Kidney (tissue), 22 donors: ENCODE measurements at places on chromosomes 2 and 18. TPM values are rescaled to one million over a fixed set of nuclear protein-coding genes. Genes with fewer than 3 reads are reported as not detected.

GRCh38 chr2:76450024-76450475, 739.3 kb upstream of the GCFC2 start:
- no peaks in the 10 kb centered on the region for H3K4me1 ChIP-seq
- H3K27me3 ChIP-seq: no peaks in the 10 kb centered on the region
- no peak overlapping the region for H3K27ac ChIP-seq
- no peak for DNase-seq
- H3K4me3 ChIP-seq: no peak overlapping the region
- no peaks in the 10 kb centered on the region for H3K36me3 ChIP-seq

DNA sequence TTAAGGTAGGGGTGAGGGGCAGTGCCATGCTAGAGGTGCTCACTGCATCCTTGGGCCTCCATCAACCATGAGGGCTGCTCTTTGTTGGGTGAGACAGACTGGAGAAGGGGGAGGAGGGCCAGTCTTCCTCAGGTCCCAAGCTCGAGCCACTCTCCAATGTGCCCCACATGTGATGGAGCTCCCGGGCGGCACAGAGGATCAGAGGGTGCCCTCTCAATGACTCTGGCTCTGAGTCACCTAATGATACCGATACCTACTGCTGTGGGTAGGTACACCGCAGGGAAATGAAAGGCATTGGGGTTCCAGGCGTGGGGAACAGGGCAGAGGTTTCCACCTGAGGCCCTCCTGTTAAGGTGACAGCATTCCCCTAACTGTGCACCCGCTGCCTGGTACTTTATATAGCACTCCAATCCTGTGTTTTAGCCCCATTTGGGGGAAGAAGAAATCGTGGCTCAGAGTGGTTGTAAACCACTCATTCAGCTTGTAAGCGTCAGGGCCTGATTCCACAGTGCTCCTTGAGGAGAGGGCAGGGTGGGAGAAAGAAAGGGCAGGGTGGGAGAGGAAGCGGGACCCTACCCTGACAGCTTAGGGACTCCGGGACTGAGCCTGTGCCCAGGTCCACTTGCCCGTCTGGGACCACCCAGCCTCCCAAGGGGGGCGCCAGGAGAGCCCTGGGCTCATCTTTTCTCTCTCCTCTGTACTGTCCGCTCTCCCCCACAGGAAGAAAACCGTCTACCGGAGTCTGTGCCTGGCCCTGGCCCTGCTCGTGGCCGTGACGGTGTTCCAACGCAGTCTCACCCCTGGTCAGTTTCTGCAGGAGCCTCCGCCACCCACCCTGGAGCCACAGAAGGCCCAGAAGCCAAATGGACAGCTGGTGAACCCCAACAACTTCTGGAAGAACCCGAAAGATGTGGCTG, 1.8 kb downstream of the B3GNT7 start:
- peaks cover 8% of the 10 kb centered on the region for H3K4me1 ChIP-seq
- H3K27ac ChIP-seq: no peak overlapping the region
- peak; percentile 48 for DNase-seq
- no peaks in the 10 kb centered on the region for H3K36me3 ChIP-seq

The COLEC12 gene
- 7.4 TPM for total RNA-seq

The AFF3 gene
- total RNA-seq: 11.0 TPM

The CPO gene
- total RNA-seq: 0.41 TPM

DNA sequence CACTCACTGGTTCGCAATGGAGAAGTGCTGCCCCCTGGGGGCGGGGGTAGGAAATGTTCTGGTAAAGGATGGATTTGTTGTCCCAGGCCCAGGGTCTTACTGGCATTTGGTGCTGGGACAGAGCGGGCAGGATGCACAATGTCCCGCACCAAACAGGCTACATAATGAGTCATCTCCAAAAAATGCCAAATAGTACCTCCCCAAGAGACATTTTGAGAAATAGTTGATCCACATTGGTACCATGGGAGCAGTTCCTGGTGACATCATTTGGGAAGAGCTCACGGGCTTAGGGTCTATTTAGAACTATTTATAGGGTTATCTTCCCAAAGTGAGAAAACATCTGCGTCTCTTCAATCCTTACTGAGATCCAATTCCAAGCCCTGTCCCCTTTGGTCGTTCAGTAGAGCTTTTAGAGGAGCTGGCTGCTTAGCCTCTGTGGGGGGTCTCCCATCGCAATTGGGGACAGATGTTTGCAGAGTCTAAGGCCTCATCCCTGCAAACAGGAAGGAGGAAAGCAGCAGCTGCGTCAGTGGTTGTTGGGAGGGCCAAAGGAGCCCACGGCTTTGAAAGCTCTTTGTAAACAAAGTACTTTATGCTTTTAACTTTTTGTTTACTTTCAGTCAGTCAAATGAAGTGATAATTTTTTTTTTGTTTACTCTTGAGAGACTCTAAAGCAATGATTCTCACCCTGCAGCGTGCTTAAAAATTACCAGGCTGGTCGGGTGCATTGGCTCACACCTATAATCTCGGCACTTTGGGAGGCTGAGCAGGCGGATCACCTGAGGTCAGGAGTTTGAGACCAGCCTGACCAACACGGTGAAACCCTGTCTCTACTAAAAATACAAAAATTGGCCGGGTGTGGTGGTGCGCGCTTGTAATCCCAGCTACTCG, 49.3 kb downstream of the GREB1 start:
- no peak overlapping the region for H3K4me3 ChIP-seq
- H3K36me3 ChIP-seq: no peaks in the 10 kb centered on the region
- no peaks in the 10 kb centered on the region for H3K4me1 ChIP-seq
- peak; percentile 59 for DNase-seq

The AGXT gene
- 0.09 TPM for total RNA-seq

DNA sequence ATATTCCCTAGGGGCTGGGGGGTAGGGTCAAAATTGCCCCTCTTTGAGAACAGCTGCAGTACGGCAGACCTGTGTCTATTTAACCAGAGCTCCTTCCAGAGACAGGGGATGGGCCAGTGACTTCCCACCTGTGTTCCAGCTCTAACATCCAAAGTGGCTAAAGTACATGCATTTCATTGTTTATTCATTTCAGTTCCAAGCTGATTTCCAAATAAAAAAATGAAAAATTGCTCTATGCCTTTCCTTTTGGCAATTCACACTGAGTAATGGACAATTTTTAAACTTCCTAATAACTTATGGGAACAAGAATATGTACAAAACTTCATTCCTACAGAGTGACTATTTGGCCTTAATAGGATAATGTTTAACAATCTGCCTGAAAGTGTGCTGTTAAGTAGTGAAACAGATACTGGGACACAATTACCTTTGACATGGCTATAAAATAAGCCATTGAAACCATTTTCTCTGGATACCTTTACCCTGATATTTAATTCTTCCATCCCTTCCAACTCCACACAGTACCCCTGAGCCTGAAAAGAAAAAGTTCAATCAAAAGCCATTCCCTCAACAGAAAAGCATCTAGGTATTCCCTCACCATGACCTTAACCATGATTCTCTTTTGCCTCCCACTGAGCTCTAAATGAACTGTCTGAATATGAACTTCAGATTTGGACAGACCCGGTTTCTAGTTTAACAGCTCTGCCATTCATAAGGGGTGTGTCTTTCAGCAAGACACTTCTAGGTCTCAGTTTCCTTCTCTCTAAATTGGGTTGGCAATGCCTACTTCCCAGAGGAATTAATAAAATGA, 73.1 kb downstream of the RDH14 start:
- no peak for DNase-seq
- no peak overlapping the region for H3K4me3 ChIP-seq
- no peaks in the 10 kb centered on the region for H3K36me3 ChIP-seq

DNA sequence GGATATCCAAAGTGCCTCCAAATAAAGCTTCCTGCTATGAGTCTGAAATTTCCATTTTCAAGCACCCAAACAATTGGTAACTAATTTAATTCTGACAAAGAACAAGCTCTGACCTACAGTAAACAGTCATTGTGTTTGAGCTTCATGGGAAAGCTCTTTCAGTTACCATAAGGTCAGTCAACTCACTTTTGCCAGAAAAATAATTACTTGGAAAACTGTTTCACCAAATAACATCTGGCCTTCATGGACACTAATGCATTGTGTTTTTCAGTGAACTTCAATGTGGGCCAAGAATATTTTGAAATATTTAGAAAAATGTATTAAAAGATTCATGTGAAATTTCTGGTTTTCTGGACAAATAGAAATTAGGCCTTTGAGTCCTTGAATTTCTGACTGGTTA, 369.9 kb downstream of the GALR1 start:
- H3K27me3 ChIP-seq: no peaks in the 10 kb centered on the region
- DNase-seq: no peak
- H3K36me3 ChIP-seq: no peaks in the 10 kb centered on the region
- no peak overlapping the region for H3K4me3 ChIP-seq
- no peak overlapping the region for H3K27ac ChIP-seq
- no peaks in the 10 kb centered on the region for H3K4me1 ChIP-seq

DNA sequence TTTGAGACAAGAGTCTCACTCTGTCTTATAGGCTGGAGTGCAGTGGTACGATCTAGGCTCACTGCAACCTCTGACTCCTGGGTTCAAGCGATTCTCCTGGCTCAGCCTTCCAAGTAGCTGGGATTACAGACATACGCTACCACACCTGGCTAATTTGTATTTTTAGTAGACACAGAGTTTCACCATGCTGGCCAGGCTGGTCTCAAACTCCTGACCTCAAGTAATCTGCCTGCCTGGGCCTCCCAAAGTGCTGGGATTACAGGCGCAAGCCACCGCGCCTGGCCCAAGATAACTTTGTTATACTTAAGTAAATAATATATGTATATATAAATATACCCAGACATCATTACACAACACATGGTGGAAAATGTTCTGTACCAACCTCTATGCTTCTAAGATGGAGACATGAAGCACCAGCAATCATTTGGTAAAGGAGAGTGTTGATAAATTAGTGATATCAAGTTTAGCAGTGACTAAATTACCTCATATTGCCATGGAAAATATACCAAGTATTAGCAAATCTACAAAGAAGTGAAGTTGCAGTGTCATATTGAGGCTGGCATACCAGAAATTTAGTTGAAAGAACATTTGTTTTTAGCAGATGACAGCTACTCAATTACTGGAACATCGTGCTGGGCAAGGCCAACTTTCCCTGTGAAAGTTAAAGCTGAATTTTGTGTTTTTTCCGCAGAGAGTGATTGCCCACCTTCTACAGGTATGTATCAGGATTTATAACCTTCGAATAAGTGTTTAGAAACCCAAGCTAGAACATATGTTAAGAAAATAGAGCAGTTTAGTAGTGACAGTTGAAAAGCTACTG, 177.7 kb downstream of the MYCN start:
- H3K27ac ChIP-seq: no peak overlapping the region
- no peaks in the 10 kb centered on the region for H3K27me3 ChIP-seq
- H3K36me3 ChIP-seq: no peaks in the 10 kb centered on the region
- no peak for DNase-seq
- H3K4me1 ChIP-seq: peaks cover 6% of the 10 kb centered on the region

- no peak overlapping the region for H3K27ac ChIP-seq
- no peak overlapping the region for H3K4me3 ChIP-seq
- no peaks in the 10 kb centered on the region for H3K36me3 ChIP-seq
- H3K27me3 ChIP-seq: no peaks in the 10 kb centered on the region
- DNase-seq: no peak
- H3K4me1 ChIP-seq: no peaks in the 10 kb centered on the region
These were observed 324.8 kb downstream of the ARHGAP15 start for GRCh38 chr2:143453981-143454511.

DNA sequence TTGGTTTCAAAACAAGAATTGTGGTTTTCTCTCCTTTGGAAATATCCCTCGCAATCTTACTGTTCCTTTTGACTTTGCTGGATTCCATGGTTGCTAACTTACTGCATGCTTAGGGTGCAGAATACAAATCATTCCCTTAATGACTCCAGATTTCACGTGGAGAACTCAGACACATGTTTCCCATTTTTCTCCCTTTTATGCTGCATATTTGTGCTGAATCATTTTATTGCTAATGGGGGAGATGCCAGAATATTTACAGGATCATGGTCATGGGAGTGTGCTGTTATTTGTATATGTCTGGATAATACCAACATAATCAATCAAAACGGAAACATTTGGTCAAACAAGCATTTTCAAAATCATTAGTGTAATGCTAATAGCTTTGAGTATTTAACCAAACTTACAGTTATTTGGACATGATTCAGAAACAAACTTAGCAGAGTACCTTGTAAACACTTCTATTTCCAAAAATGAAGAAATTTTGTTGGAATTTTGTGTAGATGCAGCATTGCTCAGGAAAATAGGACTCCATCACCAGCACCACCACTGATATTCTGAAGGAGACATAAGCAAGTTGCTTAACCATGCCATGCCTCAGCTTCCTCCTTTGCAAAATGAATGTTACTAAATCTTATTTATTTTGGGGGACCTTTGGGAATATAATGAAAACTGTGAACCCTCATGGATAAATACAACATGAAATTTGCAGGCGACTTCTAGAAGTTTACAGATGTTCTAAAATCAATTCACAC, 122.5 kb upstream of the RND3 start:
- no peak overlapping the region for H3K4me3 ChIP-seq
- no peaks in the 10 kb centered on the region for H3K27me3 ChIP-seq
- no peaks in the 10 kb centered on the region for H3K36me3 ChIP-seq
- no peaks in the 10 kb centered on the region for H3K4me1 ChIP-seq
- no peak overlapping the region for H3K27ac ChIP-seq

DNA sequence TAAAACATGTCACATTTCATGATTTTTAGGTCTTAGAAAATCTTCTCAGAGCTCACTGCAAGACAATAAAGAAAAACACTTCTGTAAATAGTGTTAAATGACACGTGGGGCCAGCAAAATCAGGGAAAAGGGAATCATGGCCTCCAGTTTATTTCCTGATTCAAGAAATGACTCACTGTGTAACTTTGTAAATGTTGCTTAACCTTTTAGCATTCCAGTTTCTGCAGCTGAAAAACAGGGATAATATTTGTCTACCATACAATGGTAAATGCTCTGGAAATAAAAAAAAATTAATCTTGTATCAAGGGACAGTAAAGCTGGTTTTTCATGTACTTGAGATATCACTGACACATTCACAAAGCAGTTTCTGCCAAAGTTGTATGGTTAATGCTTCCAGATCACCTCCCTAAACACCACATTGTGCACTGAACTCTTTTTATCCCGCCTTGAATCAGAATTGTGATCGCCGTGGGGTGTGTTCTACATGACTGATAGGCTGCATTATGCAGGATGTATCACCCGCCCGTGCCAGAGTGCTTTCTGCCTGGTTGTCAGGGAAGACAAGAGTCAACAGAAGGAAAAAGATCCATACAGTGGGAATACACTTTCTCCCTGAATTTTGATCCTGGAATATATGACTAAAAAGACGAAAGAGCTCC, 238.8 kb downstream of the IKZF2 start:
- no peak for DNase-seq
- H3K36me3 ChIP-seq: no peaks in the 10 kb centered on the region
- H3K4me3 ChIP-seq: no peak overlapping the region
- no peaks in the 10 kb centered on the region for H3K27me3 ChIP-seq

- H3K4me3 ChIP-seq: no peak overlapping the region
- H3K27me3 ChIP-seq: no peaks in the 10 kb centered on the region
- peaks cover 4% of the 10 kb centered on the region for H3K36me3 ChIP-seq
- DNase-seq: no peak
- no peak overlapping the region for H3K27ac ChIP-seq
These were observed 128.0 kb upstream of the ALPP start for GRCh38 chr2:232250246-232251175.

- no peaks in the 10 kb centered on the region for H3K27me3 ChIP-seq
- no peaks in the 10 kb centered on the region for H3K36me3 ChIP-seq
- no peaks in the 10 kb centered on the region for H3K4me1 ChIP-seq
- no peak for DNase-seq
These were observed 26.9 kb upstream of the DTNB start for GRCh38 chr2:25700221-25700660.

GRCh38 chr2:160493227-160494028, at the start of gene RBMS1:
RBMS1 (minus strand) TSS chr2:160493807; CDS start chr2:160493363, 444 bp downstream.
- peak; percentile 87 for DNase-seq
- H3K36me3 ChIP-seq: no peaks in the 10 kb centered on the region
- H3K27me3 ChIP-seq: no peaks in the 10 kb centered on the region
- H3K4me1 ChIP-seq: peaks cover 5% of the 10 kb centered on the region
